ENCODE measurements at places on chromosomes 3 and 15.

DNA sequence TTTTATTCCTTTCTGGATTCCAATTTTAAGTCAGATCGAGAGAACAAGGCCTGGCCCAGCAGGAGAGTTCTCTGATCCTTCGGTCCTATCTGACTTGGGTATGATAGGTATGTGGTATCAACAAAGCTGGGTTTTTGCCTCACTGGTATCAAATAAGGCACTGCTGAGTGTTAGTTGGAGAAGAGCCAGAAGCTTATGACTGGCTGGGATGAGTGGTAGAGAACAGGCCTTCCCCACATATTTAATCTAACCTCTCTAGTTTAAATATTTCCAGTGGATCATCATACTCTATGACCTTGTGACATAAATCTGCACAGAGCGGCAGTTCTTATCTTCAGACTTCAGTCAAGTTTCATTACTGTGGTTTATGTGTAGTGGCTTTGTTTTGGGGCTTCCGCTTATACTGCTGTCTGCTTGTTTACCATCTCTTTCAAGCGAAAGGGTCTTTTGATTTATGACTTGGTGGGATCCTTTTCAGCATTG is 164.5 kb downstream of the PTPRG start:
- DNase-seq, result no peak

GRCh38 chr3:160136421-160136820 is 88.8 kb upstream of the C3orf80 start:
- DNase-seq, result no peak

DNA sequence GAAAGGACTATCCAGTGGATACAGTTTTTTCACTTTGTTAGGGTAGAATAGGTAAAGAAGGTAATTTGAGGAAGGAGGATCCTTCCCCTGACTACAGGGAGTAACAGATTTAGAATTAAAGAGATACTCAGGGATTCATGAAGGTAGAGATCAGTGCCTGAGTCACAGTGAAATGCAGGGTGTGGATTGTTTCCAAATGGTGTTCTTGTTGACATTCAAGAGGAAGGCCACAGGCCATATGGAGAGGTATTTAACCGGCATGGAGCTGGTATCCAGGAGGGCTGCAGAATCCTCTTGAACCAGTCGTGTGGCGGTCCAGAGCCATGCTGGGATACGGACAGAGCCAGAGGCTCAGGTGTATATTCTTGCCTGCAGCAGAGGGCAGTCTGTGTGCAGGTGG is 28.2 kb downstream of the GYG1 start:
- no peak for DNase-seq

DNA sequence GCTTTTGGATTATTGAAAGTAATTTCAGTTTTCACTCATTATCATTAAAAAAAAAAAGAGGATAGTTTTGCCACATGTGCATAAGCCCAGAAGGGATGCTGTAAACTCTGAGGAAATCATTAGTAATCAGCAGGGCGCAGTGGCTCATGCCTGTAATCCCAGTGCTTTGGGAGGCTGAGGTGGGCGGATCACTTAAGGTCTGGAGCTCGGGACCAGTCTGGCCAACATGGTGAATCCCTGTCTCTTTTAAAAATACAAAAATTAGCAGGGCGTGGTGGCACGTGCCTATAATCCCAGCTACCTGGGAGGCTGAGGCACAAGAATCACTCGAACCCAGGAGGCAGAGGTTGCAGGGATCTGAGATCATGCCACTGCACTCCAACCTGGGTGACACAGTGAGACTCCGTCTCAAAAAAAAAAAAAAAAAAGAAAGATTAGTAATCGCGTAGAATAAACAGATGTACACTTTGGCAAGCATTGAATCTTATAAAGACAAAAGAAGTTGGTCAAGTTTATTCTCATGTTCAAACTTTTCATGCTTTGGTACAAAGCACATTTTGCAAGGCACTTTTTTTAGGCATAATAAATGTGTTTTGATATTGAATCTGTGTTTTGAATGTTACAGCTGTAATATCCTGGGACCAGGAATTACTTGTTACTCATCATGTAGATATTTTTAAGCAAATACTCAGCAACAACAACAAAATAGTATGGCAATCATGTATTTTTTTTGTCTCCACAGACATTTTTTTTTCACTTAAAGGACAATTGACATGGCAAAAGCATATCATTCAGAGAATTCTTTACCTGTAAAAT is 93.2 kb upstream of the AGTR1 start:
- no peak for DNase-seq

DNA sequence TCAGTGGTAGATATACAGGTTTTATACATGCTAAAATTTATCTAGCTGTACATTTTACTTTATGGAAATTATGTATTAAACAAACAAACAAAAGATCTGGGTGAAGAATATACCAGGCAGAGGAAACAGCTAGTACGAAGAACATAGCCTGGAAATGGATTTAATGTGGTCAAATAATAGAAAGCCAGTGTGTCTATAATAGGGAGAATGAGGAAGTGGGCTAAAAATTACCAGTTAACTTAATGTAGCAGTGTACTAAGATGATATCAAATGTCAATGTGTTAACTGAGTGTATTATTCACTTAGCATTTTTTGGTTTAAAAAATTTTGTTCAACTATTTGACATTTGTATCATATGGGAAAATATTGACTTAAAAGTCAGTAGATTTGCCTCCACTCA is 22.8 kb upstream of the SLC15A2 start:
- DNase-seq, result no peak

GRCh38 chr3:58398669-58399333 is 34.8 kb downstream of the PDHB start:
- DNase-seq, result no peak

DNA sequence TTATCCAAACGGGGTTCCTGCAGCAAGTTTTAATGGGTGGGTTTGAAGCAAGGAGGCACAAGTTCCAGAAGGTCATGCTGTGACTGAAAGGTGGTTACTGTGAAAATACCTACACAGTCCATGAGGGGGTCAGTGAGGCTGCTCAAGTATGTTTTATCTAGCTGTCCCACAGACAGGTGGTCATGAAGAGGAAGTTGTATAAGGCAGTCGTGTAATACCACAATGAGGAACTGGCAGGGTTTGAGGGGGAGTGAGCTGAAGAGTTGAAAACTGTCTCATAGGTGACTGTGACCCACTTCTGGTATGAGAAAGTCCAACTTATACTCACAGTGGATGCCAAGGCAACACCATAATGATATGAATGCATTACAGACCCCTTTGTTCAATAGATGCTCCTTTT is 856.8 kb downstream of the OTOL1 start:
- no peak for DNase-seq

DNA sequence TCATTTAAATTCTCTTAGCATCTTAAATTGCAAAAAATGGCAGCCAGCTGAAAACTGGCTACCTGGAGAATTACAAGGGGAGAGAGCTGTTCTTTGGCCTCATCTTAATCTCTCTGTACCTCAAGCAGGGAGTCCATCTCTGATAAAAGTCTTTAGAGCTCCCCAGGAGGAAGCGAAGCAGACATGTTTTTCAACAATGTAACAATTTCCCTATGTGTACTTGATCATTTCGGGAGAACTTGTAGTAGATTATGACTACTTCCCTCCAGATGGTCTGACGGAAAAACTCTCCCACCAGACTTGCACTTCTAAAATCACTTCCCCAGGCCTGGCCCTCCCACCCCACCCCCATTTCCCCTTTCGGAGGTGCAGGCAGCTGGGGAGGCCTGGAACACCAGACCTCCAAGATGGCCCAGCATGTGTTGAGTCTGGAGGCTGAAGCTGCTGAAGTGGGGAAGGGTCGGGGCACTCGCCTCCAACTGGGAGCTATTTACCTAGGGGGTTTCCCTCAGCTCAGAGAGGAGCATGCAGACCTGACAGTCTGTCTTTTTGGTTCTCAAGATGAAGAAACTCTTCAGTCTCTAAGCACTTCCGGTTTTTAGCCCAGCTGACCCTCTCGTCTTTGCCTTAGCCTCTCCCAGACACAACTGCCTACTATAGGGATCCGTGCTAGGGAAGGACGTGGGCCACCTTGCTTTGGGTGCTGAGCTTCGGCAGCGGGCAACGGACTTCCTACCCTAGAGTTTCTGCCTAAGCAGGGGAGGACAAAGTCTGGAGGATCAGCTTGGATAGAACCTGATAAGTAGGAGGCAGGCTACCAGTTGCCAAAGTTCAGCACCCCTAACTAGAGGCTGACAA is 164.0 kb upstream of the TBL1XR1 start:
- DNase-seq, result no peak

GRCh38 chr3:55569033-55569599 is 82.0 kb upstream of the WNT5A start:
- DNase-seq, result no peak

DNA sequence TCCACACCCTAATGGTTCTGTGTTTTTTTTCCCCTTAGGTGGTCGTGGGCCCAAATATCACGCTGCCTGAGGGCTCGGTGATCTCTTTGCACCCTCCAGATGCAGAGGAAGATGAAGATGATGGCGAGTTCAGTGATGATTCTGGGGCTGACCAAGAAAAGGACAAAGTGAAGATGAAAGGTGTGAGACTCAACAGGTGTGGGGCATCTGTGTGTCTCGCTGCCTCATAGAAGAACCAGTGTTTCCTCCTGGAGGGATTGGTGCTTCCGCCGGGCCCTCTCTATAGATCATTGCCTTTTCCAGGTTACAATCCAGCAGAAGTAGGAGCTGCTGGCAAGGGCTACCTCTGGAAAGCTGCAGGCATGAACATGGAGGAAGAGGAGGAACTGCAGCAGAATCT is 7.0 kb downstream of the EIF2B5 start:
- DNase-seq, result no peak

DNA sequence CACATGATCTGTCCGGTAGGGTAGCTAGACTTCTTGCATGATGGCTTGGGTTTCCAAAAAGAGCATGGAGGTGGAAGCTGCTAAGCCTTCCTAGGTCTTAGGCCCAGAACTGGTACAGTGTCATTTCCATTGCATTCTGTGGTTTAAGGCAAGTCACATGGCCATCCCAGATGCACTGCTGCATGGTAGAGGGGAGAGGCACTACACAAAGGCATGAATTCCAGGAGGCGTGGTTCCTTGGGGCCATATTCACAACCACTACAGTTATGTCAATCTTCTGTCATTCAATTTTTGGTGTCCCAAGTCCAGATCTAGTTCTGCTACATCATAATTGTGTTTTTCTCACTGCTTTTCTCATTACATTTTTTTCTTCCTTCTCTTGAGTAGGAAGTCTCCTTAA is 122.2 kb upstream of the CHRM5 start:
- no peak for DNase-seq

GRCh38 chr3:33124638-33125037 is 10.8 kb downstream of the CRTAP start:
- DNase-seq, result no peak

GRCh38 chr3:79178471-79179180 is 589.2 kb downstream of the ROBO1 start:
- DNase-seq, result no peak

GRCh38 chr3:150721285-150722130 is 17.8 kb upstream of the ERICH6 start:
- peak; percentile 75 for DNase-seq

DNA sequence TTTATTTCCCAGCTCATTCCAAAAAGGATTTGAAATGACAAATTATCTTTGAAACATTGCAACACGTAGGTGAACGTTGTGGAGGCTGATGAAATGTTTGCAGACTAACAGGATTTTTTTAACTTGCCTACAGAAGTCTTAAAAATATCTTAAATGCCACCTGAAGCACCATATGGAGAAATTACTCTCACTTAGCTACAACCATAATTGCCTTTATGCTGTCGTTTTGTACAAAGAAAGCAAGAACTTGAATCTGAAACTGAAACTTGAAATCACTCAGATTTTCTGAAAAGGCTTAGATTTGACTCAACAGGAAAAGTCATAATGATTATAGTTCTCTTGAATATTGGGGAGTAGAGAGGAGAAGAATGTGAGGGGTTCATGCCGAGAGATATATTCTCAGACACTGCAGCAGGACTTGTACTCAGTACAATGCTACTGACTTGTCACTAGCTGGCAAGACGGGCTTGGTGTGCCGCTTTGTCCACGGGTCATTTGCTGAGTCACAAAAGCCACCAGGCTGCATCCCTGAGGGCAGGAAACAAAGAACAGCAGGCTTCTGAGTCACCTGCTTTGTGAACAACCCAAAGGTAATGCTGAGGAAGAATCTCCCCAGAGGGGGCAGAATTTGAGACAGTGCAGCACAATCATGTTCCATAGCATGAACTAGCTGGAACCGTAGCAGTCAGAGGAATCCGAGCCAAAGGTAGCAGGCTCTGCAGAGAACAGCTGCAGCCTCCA is 7.1 kb upstream of the FMN1 start:
- peak; percentile 59 for DNase-seq

DNA sequence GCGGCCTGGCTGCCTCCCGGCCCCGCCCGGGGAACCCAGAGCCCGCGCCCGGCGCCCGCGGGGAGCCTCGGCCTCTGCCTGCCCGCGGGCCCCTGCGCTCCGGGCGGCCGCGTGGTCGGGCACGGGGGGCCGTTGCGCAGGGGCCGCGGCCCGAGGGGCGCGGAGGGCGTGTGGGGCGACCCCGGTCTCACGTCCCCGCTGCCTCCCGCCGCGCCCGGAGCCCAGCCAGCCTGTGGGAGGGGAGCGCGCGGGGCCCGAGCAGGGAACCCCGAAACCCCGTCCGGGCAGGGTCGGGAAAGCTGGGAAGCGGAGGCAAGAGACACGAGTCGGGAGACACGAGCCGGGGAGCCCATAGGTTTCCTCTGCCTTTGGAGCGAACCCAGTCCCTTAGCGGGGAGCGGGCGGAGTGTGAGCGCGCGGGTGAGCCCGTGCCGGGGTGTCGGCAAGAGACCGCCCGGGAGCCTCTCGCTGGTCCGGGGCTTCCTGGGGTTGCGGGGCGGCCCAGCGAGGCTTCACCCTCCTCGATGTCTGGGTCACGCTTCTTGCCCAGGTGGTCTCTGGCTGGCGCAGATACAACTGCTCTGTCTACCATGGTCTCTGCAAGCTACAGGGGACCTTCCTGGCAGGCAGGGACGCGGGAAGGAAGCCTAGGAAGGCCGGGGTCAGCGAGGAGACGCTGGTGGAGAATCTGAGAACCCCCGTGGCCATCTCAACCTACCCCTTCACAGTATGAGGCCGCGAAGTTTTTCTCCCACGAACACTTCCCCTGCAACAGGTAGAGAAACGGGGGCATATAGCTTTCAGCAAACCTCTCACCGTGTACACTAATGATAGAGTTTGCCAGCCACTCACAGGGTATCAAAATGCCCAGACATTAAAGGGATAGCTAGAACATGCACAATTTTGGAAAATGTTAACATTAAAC is 586 bp downstream of the LRRK1 start:
- DNase-seq, result no peak
